ENCODE measurements at places on chromosomes 13 and 19.

GRCh38 chr19:23577501-23577900 is 109.5 kb downstream of the ZNF675 start:
- no peak for DNase-seq

GRCh38 chr13:50077431-50077830 is 62.2 kb downstream of the KCNRG start:
- no peak for DNase-seq

GRCh38 chr13:76822698-76823267 is 63.4 kb downstream of the KCTD12 start:
- no peak for DNase-seq

DNA sequence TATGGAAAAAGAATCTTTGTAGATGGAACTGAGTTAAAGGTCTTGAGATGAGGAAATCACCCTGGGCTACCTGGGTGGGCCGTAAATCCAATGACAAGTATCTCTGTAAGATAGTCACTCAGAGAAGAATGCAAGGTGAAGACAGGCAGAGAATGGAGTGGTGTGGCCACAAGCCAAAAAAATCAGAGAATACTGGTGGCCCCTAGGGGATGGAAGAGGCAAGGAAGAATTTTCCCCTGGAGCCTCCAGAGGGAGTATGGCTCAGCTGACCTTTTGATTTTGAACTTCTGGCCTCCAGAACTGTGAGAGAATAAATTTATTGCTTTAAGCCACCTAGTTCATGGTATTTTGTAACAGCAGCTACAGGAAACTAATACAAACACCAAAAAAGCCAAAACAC is 32.7 kb upstream of the CSNK1A1L start:
- no peak for DNase-seq

DNA sequence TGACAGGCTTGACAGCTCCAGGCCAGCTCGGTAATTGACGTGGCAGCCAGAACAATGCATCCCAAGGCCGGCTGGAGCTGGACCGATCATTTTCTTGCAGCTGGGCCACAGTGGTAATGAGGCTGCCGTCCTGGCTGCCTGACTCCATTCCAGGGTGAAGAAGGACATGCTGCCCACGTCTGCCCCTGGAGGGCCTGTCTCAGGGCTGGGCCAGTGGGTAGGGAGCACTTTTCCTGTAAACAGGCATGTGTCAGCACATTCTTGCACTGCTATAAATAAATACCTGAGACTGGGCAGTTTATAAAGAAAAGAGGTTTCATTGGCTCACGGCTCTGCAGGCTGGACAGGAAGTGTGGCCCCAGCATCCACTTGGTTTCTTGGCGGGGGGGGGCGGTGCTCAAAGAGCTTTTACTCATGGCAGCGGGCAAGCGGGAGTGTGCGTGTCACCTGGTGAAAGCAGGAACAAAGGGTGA is 38.1 kb upstream of the KCTD15 start:
- no peak for DNase-seq

- no peak for DNase-seq
Measured at GRCh38 chr13:77994166-77994565, 75.5 kb upstream of the EDNRB start.
